Stimulated activated CD8-positive, alpha-beta memory T cell treated with anti-CD3 and anti-CD28 coated beads, Interleukin-7, amount 100 ng/mL, for 48 hours (primary cell): ENCODE measurements at places on chromosomes 7 and 10.

- no peak for DNase-seq
Measured at GRCh38 chr10:35503578-35503977, 101.6 kb upstream of the GJD4 start.

- no peak for DNase-seq
Measured at GRCh38 chr7:68619526-68619925, 978.7 kb upstream of the AUTS2 start.

DNA sequence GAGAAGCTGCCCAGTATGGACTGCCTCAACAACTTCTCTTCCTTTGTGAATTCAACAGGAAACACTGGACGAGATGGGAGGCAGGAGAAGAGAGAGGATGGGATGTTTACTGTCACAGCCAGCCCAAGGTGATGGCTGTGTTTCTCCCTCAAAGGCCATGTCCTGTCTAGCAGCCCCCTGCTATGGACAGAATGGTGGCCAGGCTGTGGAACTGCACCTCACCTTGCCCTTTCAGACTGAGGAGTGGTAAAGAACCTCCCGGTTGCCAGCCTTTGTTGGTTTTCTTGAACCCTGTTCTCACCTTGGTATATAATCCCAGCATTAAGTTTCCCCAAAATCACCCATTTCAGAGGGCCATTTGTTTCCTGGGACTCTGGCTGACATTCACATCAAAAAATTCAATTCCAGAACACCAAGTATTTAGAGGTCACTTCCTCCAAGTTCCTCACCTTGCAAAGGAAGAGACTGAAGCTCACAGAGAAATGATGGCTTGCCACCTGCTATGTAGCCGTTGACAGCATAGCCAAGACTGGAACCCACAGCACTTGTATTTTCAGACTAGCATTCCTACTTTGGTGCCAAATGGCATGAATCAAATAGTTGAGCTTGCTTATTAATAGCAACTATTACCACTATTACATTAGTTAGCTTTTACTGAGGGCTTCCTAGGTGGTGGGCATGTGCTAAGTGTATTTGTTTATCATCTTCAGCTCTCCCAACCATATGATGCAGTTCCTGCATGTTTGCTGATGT lies 224.0 kb upstream of the GRB10 start:
- no peak for DNase-seq

DNA sequence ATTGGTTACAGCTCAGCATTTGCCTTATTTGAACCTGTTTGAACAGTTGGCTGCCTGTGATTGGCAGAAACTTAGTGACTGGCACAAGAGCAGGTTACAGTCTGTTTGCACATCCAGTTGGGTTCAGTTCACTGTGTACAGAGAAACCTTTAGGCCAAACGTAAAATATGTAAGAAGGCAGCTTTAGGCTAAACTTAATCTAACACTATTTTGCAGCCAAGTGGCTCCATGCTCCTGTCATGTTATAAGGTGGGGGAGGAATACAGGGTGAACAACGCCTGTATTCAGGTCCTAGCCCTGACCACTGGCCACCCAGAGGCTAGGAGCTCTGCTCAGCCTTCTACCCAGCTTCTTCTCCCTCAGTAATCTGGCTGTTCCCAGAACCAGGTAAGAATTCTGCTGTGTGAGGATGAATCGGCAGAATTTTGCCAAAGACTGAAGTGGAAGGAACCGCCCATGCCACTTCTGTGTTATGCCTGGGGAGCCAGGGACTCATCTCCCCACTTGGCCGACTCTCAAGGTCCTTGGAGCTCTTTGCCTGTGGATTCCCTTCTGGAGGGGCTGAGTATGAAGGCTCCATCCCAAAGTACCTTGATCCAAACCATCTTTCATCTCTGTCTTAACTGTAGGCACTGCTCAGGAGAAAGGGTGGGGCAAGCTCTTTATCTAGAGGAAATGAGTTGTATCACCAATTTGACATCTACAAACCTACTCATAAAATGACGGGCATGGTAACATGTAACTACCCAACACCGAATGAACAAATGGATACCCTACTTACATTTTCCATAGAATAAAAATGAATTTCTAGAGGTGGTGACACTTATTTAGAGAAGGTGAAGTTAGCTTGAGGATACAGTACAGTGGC lies 164.4 kb upstream of the NAMPT start:
- DNase-seq: no peak
